Naive B cell (primary cell): ENCODE measurements at places on chromosomes 12 and 14. TPM values are rescaled to one million over a fixed set of nuclear protein-coding genes. Genes with fewer than 3 reads are reported as not detected.

Gene SLC25A47
- polyA plus RNA-seq: not detected

Gene SERPINA1
- 0.20 TPM for polyA plus RNA-seq

Gene RAD9B
- polyA plus RNA-seq: 1.8 TPM

Gene EML5
- polyA plus RNA-seq: 0.50 TPM

Gene STYK1
- polyA plus RNA-seq: not detected

Gene FAM186B
- not detected for polyA plus RNA-seq

Gene CLEC9A
- not detected for polyA plus RNA-seq

Gene SLC7A7
- polyA plus RNA-seq: 43.0 TPM

Gene ETFBKMT
- polyA plus RNA-seq: 1.2 TPM

Gene SGPP1
- polyA plus RNA-seq: 12.5 TPM

Gene BHLHE41
- polyA plus RNA-seq: 2.3 TPM

Gene KRT78
- polyA plus RNA-seq: not detected

Gene BCAT1
- polyA plus RNA-seq: not detected

Gene TAS2R19
- not detected for polyA plus RNA-seq

Gene TFCP2
- polyA plus RNA-seq: 11.9 TPM

Gene PELI2
- 3.8 TPM for polyA plus RNA-seq

Gene KRT86
- not detected for polyA plus RNA-seq

Gene SLC6A15
- not detected for polyA plus RNA-seq

Gene DNAJC22
- not detected for polyA plus RNA-seq

Gene HOTAIR
- not detected for polyA plus RNA-seq

Gene SLC8A3
- not detected for polyA plus RNA-seq

Gene AGAP2
- 1.7 TPM for polyA plus RNA-seq

Gene EIF5
- polyA plus RNA-seq: 502 TPM

Gene RNF212B
- polyA plus RNA-seq: not detected

Gene PIWIL1
- polyA plus RNA-seq: not detected

Gene TAS2R14
- polyA plus RNA-seq: 0.96 TPM

Gene SRRM4
- polyA plus RNA-seq: not detected

Gene RESF1
- polyA plus RNA-seq: 117 TPM

Gene PPP1R1A
- polyA plus RNA-seq: not detected

Gene MYO1H
- polyA plus RNA-seq: not detected

Gene CLEC12A
- polyA plus RNA-seq: 0.43 TPM

Gene CAPZA3
- not detected for polyA plus RNA-seq

Gene TAMALIN
- polyA plus RNA-seq: 17.0 TPM

Gene KLHL33
- 0.49 TPM for polyA plus RNA-seq

Gene SYT1
- polyA plus RNA-seq: 0.29 TPM

Gene COX8C
- polyA plus RNA-seq: not detected

Gene TAS2R9
- not detected for polyA plus RNA-seq

Gene UBE2N
- polyA plus RNA-seq: 152 TPM

Gene PTGER2
- polyA plus RNA-seq: not detected

Gene NTN4
- polyA plus RNA-seq: not detected

Gene FOXG1
- not detected for polyA plus RNA-seq

Gene GLIPR1L1
- polyA plus RNA-seq: not detected
